CD4-positive, alpha-beta memory T cell (primary cell): ENCODE measurements at places on chromosomes 2 and 18. TPM values are rescaled to one million over a fixed set of nuclear protein-coding genes. Genes with fewer than 3 reads are reported as not detected.

DNA sequence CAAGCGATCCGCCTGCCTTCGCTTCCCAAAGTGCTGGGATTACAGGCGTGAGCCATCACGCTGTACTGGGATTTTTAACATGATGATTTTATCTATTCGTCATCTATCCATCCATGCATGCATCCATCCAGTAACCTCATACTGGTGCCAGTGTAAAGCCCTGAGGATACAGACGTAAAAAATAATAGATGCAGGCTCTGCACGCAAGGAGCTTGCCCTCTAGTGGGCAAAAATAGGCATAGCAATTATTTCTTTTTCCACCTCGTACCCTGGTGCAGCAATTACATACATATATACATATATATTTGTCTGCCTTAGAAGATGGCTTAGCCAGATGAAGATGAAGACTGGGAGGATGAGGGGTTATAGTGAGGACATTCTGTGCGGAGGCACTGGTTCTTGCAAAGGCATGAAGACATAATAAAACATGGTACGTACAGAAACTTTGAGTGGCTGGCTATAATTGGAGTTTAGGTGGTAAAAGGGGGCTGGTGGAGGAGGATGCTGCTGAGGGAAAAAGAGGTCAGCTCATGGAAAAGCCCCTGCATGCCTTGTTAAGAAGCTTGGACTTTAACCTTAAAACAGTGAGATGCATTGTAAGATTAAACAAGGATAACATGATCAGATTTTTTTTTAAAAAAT is 19.6 kb upstream of the RPIA start:
- DNase-seq = peak; percentile 33

- DNase-seq = peak; percentile 6
Measured at GRCh38 chr2:119126650-119127049, 31.9 kb downstream of the C1QL2 start.

DNA sequence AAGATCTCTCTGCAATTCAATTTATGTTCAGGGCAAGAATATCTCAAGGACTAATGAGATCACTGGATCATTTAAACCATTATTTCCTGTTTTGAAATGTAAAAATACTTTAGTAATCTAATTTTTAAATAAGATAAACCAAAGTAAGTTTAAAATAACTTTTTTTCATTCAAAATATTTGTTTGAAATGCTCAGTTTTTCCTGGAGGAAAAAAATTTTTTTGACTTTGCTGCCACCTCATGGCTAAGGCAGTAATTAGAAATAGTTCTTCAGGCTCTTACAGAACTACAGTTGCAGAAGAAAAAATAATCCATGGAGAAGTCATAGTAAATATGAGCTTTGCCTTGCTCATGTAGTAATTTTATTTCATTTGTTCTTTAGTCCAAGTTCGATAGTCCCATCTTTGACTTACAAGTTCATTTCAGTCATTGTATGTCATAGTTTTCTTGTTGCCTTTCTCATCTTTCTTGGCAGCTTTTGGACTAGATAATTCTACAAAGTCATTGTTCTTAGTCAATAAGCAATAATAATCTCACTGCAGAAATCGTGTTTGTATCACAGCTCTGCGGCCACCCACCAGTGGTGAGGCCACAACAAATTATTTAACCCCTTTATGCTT is 127.4 kb downstream of the DPP4 start:
- DNase-seq = no peak

DNA sequence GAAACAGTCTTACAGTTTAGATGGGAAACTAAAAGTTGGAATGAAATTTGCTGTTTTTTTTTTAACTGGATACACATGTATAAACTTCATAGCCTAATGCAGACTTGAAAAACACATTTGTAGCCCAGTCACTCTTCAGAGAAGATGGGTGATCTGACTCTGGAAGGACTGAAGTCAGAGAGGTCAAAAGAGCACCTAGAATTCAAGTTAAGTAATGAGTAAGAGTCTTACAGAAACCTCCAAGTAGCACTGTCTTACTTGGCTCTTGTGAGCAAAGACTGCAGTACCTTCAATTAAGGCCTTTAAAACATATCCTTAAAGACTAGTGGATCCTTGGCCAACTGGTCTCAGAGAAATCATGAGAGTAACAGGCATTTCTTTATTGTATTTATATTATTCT is 41.9 kb downstream of the TRAPPC8 start:
- DNase-seq = no peak

DNA sequence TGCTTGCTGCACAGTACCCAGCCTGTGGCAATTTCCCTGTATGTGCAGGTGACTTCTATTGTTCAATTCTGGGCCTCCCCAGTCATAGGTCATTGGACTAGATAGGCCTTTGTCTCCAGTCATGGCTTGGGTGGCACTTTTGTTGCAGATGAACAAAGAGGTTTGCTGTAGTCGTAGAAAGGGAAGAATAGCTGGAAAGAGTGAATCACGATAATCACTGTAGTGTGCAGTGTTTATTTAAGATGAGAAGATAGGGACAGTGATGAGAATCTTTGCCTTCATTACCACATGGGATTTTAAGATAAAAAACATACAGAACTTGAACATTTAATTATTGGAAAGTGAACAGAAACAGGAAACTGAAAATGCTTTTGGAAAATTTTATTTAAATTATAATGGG is 156.1 kb upstream of the CYRIA start:
- no peak for DNase-seq

DNA sequence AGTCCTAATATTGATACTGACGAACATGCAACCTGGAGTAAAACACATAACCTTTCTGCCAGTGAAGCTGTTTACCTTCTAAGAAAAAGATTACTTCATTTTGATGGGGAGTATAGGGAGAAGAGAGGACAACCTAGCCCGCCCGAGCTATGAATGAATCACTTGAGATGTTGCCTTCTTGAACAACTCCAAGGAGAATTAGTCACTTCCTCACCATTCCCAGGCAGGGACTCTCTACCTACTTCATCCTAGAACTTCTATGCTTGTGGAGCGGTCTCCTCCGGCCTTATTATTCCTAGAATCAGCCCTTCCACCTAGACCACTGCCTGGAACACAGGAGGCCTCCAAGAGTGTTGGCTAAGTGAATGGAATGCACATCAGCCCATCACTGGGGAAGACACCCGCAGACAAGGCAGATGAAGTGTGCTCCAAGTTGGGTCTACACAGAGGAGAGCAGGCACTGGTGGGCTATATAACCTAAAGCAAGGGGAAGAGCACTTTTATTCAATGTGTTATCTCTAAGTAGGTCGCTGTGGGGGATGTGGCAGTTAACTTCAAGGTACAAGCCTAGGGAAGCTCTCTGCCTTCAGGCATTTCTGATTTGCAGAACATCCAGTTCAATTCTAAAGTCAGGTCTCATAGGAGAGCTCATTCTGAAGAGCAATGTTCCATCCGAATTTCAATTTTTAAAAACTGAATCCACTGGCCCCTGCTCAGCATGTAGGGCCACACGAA is 57.4 kb downstream of the STK39 start:
- DNase-seq = no peak

DNA sequence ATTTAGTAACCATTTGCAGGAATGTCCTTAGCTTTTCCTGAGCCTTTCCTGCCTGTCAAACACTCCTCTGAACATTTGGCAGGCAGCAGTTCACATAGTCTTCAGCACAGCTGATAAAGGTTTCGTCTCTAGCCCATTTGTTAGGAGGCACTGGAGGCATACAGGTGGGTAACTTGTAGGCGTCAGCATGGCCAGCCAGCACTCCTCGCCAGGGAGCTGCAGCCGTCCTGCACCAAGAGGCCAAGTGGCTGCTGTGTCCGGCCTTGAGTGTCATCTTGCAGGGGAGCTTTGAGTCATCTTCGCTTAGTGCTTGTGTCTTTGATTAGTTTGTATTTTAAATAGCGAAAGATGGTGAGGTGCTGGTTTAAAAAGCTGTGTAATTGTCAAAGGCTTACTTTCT is 120.3 kb upstream of the NFATC1 start:
- DNase-seq = no peak

GRCh38 chr2:179440642-179441251 is 176.1 kb upstream of the SESTD1 start:
- DNase-seq = peak; percentile 11

DNA sequence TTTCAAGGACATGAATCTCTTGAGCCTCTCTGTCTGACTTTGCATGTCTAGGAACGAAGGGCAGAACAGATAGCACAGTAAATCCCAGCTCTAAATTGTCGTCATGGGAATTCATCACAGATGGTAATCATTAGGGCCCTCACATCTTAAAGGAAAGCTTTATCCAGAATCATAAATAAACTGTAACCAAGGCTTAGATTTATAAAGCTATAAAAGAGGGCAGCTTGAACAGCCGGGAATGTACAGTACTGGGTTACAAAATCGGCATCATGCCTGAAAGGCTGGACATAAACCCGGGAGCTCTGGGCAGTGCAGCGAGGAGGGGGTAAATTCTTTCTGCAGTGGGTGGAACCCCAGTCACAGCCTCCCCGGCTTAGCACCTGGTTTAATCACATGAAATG is 144.4 kb downstream of the GFPT1 start:
- no peak for DNase-seq

- DNase-seq = no peak
Measured at GRCh38 chr2:205386109-205386508, 296.2 kb upstream of the NRP2 start.

DNA sequence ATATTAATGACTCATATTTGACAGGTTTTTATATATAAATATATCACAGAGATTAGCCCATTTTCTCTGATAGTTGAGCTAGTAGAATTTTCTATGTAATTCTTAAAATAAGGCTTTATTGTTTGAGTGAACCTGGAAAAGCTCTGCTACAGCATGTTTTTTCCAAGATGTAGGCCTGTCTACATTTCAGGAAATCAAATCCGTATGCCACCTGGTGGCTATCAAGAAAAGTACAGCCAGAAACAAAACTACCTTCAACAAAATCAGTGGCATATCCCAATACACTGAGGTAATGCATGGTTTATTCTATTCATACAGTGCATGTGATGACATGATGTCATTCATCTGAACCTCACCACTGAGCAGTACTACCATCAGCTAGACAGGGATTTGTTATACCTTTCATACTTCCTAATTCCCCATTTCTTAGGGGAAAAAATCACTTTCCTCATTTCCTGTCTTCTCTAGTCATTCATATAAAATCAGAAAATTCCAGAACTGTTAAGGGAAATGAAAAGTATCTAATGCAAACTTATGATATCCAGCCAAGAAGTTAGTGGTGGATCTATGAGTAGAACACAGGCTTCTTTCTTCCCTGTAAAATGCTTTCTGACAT is 310.4 kb upstream of the SYT4 start:
- no peak for DNase-seq

DNA sequence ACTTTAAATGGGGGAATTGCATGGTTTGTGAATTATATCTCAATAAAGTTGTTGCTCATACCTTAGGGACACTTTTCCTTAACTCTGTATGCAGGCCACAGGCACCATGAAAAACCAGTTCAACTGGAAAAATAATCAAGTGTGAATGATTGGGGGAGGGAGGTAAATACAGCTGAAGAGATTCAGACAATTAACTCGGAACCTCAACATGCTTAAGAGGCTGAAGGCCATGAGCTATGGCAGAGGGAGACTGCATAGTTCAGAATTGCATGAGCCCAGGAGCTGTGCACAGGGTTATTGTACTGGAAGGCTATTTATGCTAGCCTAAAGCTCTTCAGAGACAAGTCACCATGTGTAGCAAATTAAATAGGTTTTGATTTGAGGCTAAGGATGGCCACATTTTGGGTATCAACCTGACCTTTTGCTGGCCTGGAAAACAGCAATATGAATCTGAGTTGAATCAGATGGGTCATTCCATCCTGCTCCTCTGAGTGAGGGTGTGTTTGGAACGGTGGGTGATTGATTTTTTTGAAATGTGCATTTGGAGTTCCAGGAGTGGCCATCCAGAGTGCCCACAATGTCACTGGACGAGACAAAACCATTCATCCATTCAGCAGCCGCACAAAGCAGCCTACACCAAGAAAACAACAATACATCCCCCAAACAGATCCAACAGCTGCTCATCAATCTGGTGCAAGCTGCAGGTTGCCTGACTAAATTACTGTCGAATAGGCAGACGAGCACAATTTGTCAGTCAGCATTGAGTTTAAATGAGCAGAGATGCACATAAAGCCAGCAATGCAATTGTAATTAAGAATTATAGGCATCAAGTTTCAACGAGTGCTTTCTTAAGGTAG is 42.5 kb downstream of the HRH4 start:
- DNase-seq = no peak

GRCh38 chr2:784753-785152 is 107.5 kb upstream of the TMEM18 start:
- DNase-seq = no peak

- DNase-seq = no peak
Measured at GRCh38 chr2:202147775-202148174, 74.7 kb downstream of the KIAA2012 start.

GRCh38 chr2:218827701-218828476 is 3.7 kb downstream of the PRKAG3 start:
- DNase-seq = no peak

DNA sequence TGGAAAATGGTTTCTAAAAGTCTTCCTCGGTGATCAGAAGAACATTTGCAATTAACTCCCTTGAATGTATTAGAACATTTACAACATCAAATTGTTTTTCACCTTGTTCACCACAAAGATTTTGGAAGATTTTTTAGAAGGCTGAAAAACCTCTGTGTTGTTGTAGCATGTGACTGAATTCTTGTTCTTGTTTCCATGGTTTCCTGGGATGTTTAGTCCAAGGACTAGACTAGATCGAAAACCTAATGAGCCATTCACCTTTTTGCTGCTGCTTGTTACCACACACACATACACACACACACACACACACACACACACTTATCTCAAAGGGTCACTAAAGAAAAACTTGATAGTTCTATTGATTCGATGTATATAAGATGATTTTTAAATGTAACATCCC is 380.0 kb downstream of the LRRTM4 start:
- no peak for DNase-seq

DNA sequence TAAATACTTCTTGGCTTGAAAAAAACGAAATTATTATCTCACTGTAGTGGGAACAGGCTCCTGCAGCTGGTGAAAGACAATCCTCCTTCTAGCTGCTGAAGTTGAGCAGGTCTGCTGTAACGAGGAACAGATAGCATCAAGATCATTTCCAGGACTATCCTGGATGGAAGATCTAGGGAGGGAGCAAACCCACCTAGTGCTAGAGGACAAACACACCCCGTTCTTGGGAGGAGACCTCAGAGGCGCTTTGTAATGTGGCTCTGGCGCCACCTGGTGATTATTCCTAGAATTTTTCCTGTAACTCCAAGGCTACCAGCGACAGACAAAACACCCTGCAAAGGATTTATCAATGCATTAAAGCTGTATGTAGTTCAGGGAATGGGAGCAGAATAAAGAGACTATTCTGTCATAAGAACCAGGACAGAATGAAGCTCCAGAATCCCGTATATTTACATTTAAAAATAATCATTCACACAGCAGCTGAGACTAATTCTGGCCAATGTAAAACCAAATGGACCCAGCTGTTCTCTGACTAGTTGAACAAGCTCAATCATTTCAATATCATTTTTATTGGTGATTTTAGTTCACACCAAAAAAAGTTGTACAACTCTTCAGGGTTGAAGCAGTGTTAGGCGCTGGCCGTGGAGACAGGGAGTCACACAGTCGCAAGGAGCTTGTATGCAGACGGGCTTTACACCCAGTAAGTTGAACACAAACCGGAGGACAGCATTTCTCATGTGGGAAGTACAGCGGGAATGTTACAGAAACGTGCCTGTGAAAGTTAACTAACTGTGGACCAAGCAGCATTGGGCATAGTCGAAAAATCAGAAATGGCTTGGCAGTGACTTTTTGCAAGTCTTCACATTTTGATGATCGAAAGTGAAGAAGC is 290.3 kb downstream of the TRIB2 start:
- peak; percentile 60 for DNase-seq

- DNase-seq = no peak
Measured at GRCh38 chr2:204074456-204074855, 137.9 kb downstream of the ICOS start.

The CD8B gene
- 0.73 TPM for total RNA-seq

The TWIST2 gene
- not detected for total RNA-seq

The SULT1C4 gene
- not detected for total RNA-seq

The SPP2 gene
- not detected for total RNA-seq

The SLC30A3 gene
- not detected for total RNA-seq
